Activated naive CD4-positive, alpha-beta T cell treated with anti-CD3 and anti-CD28 coated beads, Interleukin-2, amount 50 U/mL, for 72 hours (primary cell): ENCODE measurements at places on chromosomes 1 and 21. TPM values are rescaled to one million over a fixed set of nuclear protein-coding genes. Genes with fewer than 3 reads are reported as not detected.

- DNase-seq: peak; percentile 53
These were observed 1.2 kb downstream of the SARS1 start for GRCh38 chr1:109214695-109215623.

DNA sequence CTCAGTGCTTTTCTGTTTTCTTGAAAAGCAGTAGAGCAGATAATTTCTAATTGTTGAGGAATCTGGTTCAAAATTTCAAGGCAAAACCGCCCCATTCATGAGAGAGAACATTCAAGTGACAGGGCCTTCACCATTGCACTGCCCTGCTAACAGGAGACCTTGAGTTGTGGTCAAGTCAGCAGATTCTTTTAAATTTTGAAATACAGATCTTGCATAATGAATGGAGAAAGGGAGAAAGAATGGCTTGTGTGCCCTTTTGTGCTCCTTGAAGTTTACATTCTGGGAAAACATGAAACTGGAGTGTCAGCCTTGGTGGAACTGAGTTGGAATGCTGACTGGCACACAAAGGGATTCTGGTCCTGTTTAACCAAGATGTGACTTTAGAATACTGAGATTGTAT lies 164.5 kb upstream of the UBE2U start:
- DNase-seq: no peak

GRCh38 chr1:240104672-240105071 lies 13.0 kb downstream of the FMN2 start:
- no peak for DNase-seq

LCE3D gene
- total RNA-seq: not detected

EPRS1 gene
- 192 TPM for total RNA-seq

- DNase-seq: no peak
These were observed 66.0 kb downstream of the GATAD2B start for GRCh38 chr1:153856763-153857162.

- no peak for DNase-seq
These were observed 17.6 kb downstream of the PAXBP1 start for GRCh38 chr21:32753818-32754585.

DNA sequence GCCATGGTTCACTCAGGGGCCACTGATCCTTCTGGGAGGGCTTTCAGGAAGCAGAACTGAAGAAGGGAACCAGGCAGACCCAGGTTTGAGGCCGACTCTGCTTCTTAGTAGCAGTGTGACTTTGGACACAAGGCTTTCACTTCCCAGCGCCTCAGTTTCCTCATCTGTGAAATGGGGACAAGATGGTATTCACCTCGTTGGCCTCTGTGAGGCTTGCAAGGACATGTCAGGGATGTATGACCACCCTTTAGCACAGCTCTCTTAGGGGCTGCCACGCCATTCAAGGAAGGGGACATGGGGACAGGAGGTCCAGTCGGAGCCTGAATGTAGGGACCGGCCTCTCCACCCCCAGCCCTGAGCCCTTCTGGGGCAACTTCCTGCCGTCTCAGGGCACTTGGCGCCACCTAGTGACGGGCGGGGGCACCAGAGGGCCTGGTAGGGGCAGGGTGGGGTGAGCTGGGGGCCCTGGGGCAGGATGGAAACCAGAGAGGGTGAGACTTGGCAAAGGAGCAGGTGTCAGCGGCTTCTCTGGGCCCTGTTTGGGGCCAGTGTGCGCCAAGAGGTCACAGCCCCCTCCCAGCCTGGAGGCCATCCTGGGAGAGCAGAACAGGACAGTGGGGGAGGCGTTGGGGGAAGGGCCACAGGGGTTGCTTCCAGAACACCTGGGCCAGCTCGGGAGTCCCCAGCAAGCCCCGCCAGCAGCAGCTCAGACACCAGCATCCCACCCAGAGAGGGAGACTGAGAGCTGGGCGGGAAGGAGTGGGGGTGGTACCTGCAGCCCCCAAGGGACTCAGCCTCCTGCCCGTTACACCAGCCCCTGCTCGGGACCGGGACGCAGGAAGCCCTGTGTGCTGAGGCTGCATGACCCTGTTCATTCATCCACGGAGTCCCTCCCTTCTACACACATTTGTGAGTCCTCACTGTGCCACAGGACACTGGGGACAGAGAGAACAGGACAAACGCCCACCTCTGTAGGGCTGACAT lies 102.5 kb upstream of the TARDBP start:
- peak; percentile 79 for DNase-seq
